ENCODE measurements at places on chromosomes 2 and 18.

GRCh38 chr2:130824492-130825061 is 12.1 kb upstream of the ARHGEF4 start:
- DNase-seq, result no peak

GRCh38 chr2:177638507-177638906 is 245.9 kb downstream of the AGPS start:
- DNase-seq, result no peak

- DNase-seq, result no peak
Observed at GRCh38 chr18:4405965-4406364, 49.1 kb downstream of the DLGAP1 start.

- no peak for DNase-seq
Observed at GRCh38 chr18:79515331-79515730, 119.6 kb downstream of the NFATC1 start.

DNA sequence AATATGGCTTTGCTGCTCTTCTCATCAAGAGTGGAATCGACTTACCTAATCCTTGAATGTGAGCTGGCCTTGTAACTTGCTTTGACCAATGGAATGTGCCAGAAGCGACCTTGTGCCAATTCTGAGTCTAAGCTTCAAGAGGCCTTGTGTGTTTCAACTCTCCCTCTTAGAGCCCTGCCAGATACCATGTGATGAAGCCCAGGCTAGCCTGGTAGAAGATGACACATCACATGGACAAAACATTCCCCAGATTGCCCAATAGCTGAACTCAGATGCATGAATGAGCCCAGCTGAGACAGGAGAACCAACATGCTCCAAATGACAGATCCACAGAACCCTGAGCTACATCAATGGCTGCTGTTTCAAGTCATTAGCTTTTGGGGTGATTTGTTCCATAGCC is 4.2 kb upstream of the KLHL14 start:
- no peak for DNase-seq

- no peak for DNase-seq
Observed at GRCh38 chr2:182101263-182101662, 115.6 kb downstream of the PPP1R1C start.

DNA sequence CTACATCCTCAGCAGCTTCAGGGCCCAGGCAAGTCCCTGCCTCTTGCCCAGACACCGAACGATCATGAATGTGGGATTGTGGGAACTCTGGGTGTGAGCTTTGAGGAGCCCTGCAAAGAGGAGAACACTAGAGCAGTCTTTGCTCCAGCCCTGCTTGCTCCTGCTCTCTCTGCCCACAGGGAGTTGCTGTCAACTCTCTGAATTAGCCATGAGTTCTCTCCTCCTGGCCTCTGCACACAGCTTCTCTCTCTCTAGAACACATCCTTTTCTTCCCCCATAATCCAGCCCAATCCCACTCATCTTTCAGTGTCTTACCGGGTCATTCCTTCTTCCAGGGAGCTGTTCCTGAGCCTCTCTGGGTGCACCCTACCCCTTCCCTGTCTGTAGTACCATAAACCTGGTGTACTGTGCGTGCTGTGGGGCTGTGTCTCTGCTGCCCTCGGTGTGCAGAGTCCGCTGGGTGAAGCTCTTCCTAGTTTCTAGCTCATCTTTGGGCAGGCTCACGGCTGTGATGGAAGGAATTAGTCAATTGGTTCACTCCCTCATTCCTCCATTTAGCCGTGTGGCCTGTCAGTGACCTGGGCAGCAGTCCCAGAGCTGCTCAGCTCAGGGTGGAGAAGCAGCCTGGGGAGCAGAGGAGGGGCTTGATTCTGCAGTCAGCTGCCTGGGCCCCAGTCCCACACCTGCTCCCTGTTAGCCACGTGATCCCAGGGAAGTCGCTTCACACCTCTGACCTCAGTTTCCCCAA is 132.9 kb upstream of the HDAC4 start:
- no peak for DNase-seq

GRCh38 chr2:134623046-134623445 is 95.8 kb downstream of the TMEM163 start:
- DNase-seq, result no peak

GRCh38 chr18:26863122-26863879 is 2.2 kb downstream of the AQP4 start:
- DNase-seq, result no peak
